Tibial nerve (tissue), 4 donors: ENCODE measurements at places on chromosomes 16 and 17. TPM values are rescaled to one million over a fixed set of nuclear protein-coding genes. Genes with fewer than 3 reads are reported as not detected.

DNA sequence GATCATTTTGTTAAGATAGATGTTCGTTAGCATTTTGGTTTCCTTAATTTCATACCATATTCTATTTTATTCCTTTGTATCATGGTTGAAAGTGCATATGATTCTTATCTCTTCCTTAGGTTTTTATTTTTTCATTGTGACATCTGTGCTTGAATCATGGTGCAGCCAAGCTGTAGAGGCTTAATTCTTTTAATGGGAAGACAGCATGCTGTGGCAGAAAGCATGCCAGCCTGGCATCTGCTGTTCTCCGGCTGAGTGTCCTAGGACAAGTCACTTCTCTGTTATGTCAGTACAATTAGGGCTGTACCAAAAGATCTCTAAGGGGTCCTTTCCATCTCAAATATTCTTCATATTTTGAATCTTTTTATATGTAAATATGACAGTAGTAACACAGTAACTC, 68.5 kb upstream of the PMFBP1 start:
- DNase-seq, result no peak

The TLCD1 gene
- 1.2 TPM for total RNA-seq

- DNase-seq, result no peak
These were observed 14.2 kb upstream of the CBFB start for GRCh38 chr16:67014634-67015312.

The SOX8 gene
- 68.4 TPM for total RNA-seq

DNA sequence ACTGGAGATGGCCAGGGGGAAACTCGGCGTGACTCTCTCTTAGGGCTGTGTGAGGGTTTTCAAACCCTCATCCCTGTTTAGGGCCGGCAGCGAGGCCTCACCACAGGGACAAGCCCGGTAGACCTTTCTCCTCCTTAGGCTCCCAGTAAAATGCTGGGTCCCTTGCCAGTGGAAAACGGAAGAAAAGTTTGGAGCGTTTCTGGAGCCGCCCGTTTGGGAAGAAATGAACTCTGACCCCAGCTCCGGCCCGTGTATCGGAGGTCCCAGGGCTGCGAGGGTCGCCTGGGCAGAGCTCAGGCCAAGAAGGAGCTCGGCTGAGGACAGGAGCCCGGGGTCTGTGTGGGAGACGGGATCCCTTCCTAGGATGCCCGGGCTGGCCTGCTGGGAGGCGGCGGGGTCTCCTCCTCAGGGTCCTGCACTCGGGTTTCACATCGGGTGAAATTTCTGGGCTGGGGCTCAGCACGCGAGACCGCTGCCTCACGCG, 23.2 kb downstream of the ZNF213 start:
- DNase-seq, result no peak

The MTSS2 gene
- 40.6 TPM for total RNA-seq

The CA5A gene
- not detected for total RNA-seq

- no peak for DNase-seq
These were observed 60.7 kb downstream of the WSB1 start for GRCh38 chr17:27354491-27355081.

The SALL1 gene
- total RNA-seq, result 0.21 TPM

GRCh38 chr17:27895940-27896535, 2.9 kb upstream of the LYRM9 start:
- DNase-seq, result no peak
